Kidney (tissue), 22 donors: ENCODE measurements at places on chromosomes 4 and X. TPM values are rescaled to one million over a fixed set of nuclear protein-coding genes. Genes with fewer than 3 reads are reported as not detected.

SSX4B gene
- total RNA-seq, result not detected

FGF2 gene
- 16.9 TPM for total RNA-seq

SLC10A4 gene
- 0.13 TPM for total RNA-seq

GRCh38 chr4:6974138-6974848, 64.7 kb downstream of the TBC1D14 start:
- H3K27ac ChIP-seq, result no peak overlapping the region
- H3K4me1 ChIP-seq, result no peaks in the 10 kb centered on the region
- H3K4me3 ChIP-seq, result no peak overlapping the region
- peak; percentile 88 for DNase-seq
- no peaks in the 10 kb centered on the region for H3K27me3 ChIP-seq

DNA sequence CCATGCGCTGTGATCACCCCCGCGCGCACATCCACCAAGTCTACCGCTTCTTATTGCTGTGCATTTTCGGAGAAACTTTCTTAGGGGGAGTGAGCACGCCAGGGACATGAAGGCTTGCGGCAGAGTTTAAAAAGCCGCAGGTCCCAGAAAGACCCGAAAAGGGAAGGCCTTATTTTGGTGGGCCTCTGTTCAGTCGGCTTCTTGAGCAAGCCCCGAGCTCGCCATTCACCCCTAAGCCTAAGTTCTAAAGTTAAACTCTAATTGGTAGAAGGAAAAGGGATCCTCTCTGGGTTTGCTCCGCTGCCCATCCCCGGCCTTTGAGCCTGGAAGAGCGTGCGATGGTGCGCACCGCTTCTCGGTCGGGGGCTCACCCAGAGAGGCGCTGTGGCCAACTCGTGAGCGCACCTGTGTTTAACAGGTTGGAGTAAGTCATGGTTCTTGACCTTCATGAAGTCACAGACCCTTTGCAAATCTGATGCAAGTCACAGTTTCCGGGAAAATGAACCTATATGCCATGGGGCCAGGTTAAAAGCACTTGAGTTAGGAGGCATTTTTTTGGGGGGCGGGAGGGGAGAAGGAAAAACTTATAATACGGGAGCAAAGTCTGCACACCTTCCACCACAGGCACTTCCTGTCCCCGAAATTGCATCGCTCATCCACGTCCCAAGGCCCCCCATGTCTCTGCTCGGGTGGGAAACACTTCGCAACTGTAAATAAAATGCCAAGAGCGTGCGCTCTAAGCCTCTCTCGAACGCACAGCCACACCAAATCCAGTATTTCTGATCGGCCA, 1.9 kb downstream of the PHOX2B start:
- no peak for DNase-seq
- H3K36me3 ChIP-seq, result no peaks in the 10 kb centered on the region
- H3K27ac ChIP-seq, result no peak overlapping the region
- H3K4me1 ChIP-seq, result peaks cover 2% of the 10 kb centered on the region
- H3K4me3 ChIP-seq, result no peak overlapping the region
- H3K27me3 ChIP-seq, result peaks cover 80% of the 10 kb centered on the region

- no peak overlapping the region for H3K27ac ChIP-seq
- no peak overlapping the region for H3K4me3 ChIP-seq
- H3K36me3 ChIP-seq, result no peaks in the 10 kb centered on the region
- H3K4me1 ChIP-seq, result no peaks in the 10 kb centered on the region
These were observed 30.1 kb upstream of the SPARCL1 start for GRCh38 chr4:87559090-87559837.

DNA sequence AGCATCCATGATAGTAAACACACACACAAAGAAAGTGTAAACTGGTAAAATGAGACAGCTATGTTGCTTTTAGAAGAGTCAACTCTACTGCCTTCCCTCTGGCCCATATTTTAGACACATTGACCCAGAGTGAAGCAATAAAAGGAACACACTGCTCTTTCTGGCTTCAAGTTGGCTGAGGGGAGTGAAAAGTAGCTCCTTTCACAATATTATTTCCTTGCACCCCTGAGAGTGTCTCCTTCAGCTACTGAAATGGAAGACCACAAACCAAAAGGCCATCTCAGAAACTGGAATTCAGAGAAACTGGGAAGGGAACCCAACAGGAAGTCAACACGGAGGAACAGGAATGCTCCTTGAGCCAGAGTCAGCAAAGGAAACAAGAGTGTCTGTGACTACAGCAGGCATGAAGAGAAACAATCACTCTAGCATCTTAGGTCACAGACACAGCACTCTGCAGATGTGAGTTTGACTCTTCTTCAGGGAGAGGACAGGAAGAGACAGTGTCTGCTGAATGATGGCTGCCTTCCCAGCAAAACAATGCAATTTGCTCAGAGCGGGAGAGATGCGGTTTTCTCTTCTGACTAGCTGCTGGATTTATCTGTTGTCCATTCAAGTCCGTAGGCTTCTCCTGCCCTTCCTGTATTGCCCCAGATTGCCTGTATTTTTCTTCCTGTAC, 106.7 kb downstream of the SPATA18 start:
- H3K36me3 ChIP-seq, result no peaks in the 10 kb centered on the region
- H3K4me3 ChIP-seq, result no peak overlapping the region
- H3K27me3 ChIP-seq, result no peaks in the 10 kb centered on the region
- H3K27ac ChIP-seq, result no peak overlapping the region

DNA sequence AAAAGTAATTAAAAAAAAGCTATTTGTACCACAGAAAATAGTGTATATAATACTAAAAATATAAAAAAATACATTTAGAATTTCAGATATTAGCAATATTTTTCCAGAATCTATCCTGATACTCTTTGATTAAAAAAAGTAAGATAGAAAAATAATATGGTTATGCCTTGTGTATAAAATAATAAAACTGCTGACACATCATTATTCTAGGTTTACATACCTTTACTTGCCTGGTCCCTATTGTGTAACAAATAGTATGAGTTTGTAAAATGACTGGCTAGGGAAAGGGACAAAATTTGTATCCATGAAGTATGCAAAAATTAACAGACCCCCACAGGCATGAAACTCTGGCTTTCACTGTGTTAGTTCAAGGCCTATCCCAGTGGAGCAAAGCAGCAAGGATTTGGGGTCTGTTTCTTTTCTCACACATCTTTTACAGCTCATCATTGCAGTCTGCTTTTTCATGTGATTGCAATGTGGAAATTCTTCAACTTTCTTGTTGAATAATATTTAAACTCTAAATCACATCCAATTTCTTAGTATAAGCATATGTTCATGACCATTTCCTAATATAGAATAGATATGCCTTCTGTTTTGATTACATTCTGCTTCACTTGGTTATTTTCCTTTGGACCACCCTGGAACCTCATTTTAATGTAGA, 136.7 kb upstream of the PCDH18 start:
- no peak overlapping the region for H3K4me3 ChIP-seq
- no peak overlapping the region for H3K27ac ChIP-seq
